Fibroblast of skin of right biceps (primary cell): ENCODE measurements at places on chromosomes 1 and 21.

DNA sequence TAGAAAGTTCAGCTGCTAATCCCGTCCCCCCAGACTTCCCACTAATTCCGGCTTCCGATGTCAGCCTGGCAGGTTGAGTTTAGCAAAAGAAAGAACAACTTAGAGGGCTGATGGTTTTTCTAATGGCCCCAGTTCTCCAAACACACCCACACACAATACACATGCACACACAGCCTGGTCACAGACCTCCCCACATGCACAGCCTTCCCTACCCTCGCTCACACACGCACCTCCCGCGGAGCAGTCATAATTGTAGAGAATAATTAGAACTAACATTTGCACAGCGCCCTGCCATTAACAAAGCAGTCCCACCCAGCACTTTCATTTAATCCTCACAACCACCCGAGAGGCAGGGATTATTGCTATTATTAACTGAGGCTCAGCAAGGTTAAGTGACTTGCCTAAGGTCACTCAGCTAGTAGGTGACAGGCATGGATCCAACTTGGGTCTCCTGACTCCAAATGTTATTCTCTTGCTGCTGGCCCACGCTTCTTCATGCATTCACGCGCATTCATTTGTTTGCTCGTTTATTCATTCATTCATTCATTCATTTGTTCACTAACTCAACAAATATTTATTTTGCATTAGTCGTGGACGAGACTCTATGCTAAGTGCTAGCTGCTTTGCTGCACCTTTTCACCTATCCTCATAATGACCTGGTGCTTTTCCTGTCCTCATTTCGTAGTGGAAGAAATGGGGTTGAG lies 274.9 kb downstream of the FOXD2 start:
- no peak for DNase-seq

- peak; percentile 19 for DNase-seq
These were observed 34.1 kb downstream of the CLCA1 start for GRCh38 chr1:86502721-86503405.

DNA sequence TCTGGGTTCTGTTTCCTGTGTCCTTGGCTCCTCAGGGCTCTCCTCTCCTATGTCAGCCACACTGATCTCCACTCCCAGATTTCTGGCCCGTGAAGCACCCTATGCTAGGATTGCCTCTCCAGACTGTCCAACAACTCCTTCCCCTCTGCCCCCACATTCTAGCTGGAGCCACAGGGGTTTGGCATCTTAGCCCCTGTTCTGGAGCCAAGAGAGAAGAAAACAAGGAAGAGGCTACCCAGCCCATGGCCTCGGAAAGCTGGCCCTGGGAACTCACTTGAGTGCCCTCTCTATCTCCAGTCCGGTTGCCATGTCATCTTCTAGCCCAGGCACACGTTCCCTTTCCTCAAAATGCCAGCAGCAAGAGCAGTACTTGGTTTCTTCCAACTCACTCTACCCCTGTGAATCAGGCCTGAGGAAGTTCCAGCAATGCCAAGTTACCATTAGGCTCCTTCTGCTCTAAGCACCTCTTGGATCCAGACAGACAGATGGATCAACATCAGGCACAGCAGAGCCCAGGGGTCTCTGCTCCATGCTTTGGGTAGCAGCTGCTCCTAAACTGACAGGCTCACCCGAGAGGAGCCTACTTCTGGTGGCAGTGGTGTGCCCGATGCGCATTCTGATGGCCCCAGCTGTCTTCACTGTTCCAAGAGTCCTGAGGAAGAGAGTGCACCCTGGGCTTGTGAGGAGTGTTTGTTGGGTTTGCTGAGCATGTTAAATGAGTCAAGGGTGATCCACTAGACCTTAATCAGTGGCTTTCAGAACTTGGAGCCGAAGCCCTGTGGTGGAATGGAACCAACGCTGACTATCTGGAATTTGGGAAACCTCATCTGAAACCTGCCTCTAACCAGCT lies 11.6 kb upstream of the GPR61 start:
- DNase-seq = no peak

DNA sequence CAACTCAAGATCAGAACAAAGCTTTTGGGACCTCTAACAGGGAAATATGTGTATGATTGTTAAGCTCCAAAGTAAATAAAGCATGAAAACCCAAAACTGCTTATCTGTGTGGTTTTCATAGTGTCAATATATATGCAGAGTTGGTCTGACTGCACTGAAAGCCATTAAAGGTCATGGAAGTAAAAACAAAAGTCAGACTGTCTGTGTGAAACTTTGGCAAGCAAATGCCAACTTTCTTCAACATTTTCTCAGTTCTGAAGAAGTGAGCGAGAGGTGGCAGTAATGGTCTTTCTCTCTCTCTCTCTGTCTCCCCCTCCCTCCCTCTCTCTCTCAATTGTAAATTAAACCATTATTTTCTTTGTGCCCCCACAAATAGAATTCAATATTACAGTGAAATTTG lies 100.1 kb upstream of the S1PR1 start:
- peak; percentile 46 for DNase-seq

- no peak for DNase-seq
These were observed 194.8 kb downstream of the NFIA start for GRCh38 chr1:61277121-61277690.

GRCh38 chr1:208895181-208895580 lies 651.0 kb upstream of the PLXNA2 start:
- no peak for DNase-seq
